ENCODE measurements at places on chromosomes 3 and 15.
A peak's percentile ranks its signal among the peaks of the same experiment; 100 is the strongest.

DNA sequence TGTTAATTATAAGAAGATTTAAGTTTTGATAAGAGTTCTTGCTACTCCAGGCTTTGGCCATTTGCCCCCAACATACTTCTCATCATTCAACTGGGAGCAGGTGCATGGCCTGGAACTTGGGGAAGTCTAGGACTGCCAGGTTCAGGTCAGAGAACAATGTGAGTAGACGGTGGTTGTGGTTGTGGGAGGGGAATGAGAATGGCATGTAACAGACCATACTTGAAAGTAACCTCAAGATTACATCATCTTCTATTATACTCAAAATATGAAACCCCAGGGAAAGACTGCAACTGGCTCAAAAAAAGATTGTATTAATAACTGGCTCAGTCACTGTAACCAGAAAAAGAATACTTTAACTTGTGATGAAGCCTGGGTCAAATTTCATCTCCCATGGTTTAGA, 364.9 kb upstream of the DPPA4 start:
- peak; percentile 6 for DNase-seq

GRCh38 chr15:63163217-63163616, 5.9 kb upstream of the RPS27L start:
- no peak for DNase-seq

DNA sequence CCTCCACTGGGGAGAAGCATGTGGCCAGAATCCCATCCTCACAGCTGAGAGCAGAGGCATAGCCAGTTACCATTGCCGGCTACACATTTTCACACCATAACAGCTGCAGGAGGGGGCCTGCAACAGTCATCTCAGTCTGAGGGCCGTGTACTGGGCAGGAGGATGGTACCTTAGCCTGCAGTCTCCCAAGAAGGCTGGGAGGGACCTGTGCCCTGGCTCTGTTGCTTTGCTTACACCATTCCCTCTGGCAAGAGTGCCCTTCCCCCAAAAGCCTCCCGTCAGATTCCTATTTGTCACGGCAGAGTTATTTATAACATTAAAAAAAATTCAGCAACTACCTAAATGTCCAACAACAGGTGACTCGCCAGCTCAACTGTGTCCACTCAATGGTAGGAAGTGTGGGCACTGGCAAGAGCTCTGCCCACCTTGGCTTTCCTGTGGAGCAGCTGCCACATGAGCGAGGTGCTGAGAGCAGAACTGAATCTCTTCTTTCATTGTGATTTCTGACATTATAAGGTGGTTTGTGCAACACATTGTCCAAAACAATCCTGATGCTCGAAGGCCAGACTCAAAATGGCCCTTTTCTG, 4.4 kb downstream of the CAMKV start:
- DNase-seq: no peak

DNA sequence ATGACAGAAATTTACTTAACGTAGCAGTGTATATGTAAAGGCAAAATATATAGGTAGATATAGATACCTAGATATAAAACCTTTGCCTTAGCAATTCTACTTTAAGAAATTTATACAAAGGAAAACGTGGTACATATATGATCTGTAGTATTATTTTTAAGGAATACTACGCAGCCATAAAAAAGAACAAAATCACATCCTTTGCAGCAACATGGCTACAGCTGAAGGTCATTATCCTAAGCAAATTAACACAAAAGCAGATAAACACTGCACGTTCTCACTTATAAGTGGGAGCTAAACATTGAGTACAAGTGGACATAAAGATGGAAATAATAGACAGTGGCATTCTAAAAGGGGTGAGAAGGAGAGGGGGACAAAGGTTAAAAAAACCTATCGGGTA, 14.8 kb upstream of the LIPC start:
- DNase-seq: no peak

- no peak for DNase-seq
These were observed 681.6 kb upstream of the SEMA6D start for GRCh38 chr15:47035475-47036406.

- DNase-seq: no peak
These were observed 14.4 kb upstream of the TMC3 start for GRCh38 chr15:81388436-81388770.

- DNase-seq: no peak
These were observed 293.8 kb downstream of the CHST2 start for GRCh38 chr3:143413372-143413771.
